Left renal pelvis (tissue), 4 donors: ENCODE measurements at places on chromosomes 7 and 10. TPM values are rescaled to one million over a fixed set of nuclear protein-coding genes. Genes with fewer than 3 reads are reported as not detected.

DNA sequence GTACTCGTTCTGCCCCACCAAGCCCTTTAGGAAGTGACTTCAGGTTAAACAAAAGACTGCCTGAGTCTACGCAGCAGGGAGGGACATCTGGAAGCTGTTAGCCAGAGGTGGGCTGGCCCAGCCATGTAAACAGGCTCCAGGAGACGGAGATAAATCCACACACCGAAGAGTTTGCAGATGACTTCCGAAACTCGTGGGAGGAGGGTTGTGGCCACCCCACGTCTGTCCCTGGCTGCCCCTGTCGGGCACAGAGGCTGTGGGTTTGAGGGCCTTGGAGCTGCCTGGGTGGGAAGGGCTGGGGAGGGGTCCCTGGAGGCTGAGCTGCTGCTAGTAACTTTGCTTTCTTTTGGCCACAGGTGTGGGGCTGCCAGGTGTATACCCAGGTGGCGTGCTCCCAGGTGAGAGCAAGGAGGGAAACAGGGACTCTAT lies 15.6 kb downstream of the ELN start:
- no peak for DNase-seq

GRCh38 chr10:49414496-49414895 lies 18.6 kb upstream of the DRGX start:
- DNase-seq, result no peak

Gene FFAR4
- not detected for polyA plus RNA-seq

Gene PDCD4
- 226 TPM for polyA plus RNA-seq

- DNase-seq, result no peak
These were observed 32.4 kb upstream of the PWWP2B start for GRCh38 chr10:132364594-132364970.

Gene GPR85
- polyA plus RNA-seq, result 1.7 TPM

- DNase-seq, result no peak
These were observed 154.8 kb upstream of the TMEM196 start for GRCh38 chr7:19928247-19928646.

GRCh38 chr10:4806534-4806933 lies 19.5 kb upstream of the AKR1E2 start:
- DNase-seq, result no peak

GRCh38 chr7:123792547-123792946 lies 43.7 kb upstream of the WASL start:
- no peak for DNase-seq

DNA sequence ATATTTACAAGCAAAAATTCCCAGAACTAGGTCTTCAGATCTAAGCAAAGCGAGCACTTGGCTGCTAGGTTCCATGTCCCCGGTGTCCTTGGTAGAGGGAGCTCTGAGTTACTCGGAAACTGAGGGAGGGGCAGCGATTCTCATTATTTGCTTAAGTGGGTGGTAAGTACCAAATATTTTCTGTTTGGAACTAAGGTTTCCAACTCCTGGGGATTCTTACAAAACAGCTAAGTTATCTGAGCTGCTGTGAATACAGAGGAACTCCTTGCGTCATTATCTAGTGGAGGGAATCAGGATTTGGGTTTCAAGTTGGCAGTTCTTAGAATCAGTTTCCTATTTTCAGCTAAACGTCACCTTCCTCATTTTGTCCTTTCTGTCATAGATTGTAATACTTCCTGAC lies 76.8 kb upstream of the IKZF1 start:
- no peak for DNase-seq

GRCh38 chr7:7820939-7821338 lies 102.5 kb upstream of the RPA3 start:
- no peak for DNase-seq
